Stimulated activated CD4-positive, alpha-beta T cell treated with anti-CD3 and anti-CD28 coated beads, TNF-alpha, amount 100 ng/mL, for 48 hours (primary cell): ENCODE measurements at places on chromosomes 5 and 9.

DNA sequence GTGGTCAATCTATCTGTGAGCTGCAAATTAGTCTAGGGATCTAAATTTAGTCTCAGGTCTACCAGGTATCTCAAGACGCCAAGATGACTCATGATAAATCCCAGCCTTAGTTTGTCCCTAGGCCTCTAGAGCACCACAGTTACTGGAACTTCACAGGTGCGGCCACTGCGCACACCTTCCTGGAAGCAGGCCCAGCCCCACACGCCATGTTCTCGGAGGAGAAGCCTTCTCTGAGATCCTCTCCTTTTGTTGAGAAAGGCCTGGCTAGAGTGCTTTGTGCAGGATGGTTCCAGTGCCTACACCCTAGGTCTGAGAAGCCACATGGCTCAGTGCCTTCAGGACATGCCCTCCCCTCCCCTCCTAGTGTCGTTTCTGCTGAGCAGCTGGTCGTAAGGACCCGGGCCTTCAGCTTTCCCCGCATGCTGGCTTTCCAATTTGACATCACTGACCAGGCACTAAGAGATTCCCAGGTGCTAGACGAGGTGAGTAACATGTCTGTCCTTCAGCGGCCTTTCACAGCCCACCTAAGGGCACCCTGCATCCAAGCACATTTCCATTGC is 51.9 kb downstream of the IPPK start:
- DNase-seq = no peak

GRCh38 chr9:73121375-73121935 is 30.2 kb upstream of the ANXA1 start:
- no peak for DNase-seq

- no peak for DNase-seq
Observed at GRCh38 chr5:50606179-50606578, 60.3 kb upstream of the PARP8 start.

DNA sequence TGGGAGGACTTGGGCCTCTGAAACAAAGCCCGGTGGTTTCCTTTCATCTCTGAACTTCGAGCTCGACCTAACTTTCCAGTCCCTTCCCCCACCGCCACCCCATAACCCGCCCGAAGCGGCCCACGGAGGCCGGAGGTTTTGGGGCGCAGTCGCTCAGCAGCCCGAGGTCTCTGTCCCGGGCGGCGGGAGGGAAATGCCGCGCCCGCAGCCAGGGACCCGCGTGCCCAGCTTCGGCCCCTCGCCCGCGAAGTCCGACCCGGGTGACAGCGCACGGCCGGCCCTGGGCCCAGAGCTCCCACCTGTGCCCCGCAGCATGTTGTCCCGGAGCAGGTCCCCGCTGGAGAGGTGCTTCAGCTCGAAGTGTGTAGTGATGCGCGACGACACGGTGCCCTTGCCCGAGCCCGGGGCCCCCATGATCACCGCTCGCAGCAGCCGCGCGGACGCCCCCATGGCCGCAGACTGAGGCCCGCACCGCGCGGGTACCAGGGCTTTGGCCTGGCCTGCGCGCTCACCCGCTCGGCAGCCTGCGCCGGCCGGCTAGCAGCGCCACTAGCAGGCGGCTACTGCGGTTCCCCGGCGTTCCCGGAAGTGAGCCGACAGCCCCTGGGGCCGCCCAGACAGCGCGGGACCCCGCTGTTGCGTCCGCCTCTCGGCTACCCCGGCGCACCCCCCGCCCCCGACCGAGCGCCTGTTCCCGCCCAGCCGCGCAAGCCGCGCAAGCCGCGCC is at the start of gene AK3:
TSS of gene AK3 (minus strand) at position 565 of the 727 bp plus-strand sequence. CDS start at position 450, 115 bp downstream.
- peak; percentile 71 for DNase-seq

DNA sequence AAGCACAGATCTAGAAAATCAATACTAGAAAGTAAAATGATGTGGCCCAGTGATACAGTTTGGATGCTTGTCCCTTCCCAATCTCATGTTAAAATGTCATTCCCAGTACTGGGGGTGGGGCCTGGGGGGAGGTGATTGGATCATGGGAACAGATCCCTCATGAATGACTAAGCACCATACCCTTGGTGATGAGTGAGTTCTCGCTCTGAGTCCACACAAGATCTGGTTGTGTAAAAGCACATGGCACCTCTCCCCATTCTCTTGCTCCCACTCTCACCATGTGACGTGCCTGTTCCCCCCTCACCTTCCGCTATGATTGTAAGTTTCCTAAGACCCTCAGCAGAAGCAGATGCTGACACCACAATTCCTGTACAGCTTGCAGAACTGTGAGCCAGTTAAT is 234.2 kb upstream of the CDH6 start:
- DNase-seq = no peak

DNA sequence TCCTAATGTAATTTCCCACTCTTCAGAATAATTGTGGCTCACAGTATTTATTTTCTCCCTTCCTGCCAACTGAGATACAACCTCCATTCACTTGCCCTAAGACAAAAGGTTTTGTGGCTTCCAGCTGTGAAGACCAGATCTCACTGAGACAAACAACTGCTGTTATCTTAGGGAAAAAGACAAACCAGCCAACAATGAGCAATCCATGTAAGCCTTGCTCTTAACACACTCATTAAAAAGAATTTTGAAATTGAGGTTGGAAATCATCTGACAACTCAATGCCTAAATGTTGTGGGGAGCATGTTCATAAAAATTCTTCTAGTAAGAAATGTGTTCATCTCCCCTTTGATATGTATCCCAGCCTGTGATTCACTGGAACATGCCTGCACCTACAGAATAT is 132.9 kb downstream of the ADAMTSL1 start:
- no peak for DNase-seq

DNA sequence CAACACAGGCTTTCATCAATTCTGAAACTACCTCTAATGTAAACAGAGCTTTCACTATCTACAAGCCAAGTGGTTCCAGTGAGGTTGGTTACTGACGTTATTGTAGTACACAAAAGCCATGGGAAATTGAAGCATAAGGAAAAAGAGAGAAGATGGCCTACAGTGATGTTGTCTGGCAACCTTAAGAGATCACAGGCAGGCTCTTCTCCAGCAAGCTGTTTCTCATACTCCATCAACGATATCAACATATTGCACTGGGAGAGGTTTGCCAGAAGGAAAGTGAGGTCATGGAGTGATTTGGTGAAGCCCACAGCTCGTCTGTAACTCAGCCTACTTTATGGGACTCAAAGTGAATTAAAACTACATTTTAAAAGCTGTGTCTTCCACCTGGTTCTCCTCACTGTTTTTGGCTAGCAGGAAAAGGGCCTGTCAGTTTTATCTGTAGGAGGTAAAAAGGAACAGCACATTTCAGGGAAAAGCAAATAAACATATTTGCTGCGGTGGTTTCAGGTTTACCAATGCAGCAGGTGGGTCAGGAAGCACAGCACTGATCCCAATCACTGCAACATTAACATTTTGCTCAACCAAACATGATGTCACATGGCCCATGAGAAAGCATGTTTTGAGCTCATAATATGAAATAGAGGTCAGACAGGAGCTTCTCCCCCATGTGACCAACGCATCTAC is 72.9 kb downstream of the ARSB start:
- no peak for DNase-seq

DNA sequence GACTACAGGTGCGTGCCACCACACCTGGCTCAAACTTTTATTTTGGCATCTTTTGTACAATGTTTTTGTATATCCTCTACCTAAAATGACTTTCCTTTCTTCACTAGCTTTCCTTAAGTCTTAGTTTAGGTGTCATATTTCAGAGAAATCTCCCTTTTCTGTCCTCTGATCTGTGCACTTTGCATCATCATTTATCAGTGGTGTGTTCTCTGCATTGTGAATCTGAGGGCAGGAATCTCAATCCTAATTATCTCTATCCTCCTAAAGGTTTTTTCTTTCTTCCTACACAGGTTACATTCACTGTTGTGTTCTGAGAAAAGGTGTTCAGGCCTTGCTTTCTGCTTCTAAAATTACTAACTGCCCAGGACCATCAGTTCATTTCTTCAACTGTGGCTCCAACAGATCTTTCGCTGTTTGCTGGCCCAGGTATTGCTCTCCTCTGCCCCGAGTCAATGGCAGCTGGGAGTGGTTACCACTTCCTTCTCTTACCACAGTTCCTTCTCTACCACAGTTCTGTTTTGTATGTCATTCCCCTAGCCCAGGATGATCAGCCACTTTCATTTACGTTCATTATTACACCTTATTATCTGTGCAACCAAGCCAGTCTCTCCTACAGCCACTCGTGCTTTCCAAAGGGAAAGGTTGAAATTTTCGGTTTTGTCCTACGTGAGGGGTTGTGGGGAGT is 14.0 kb downstream of the TGFBR1 start:
- no peak for DNase-seq

DNA sequence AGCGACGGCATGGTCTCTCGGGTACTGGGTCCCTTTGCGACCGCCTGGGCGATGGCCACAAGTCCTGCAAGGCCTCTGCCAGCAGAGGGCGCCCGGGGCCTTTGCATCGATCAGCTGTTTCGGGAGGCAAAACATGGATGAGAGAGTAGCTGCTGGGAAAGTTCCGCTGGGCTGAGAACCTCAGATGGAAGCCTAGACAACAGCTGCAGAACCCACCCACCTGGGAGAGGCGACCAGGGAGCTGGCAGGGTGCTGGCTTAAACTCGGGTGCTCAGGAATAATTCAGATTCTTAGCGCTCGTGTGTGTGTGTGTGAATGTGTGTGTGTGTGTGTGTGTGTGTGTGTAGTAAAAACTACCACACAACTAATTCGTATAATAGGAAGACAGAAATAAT is 50.0 kb downstream of the TRIM32 start:
- DNase-seq = peak; percentile 40

- no peak for DNase-seq
Observed at GRCh38 chr9:129415942-129416651, 204.8 kb downstream of the C9orf50 start.

GRCh38 chr5:168879331-168879730 is 300.2 kb upstream of the PANK3 start:
- no peak for DNase-seq

GRCh38 chr5:177995691-177996595 is at the start of gene PROP1:
PROP1 (minus strand) TSS chr5:177996242; CDS start chr5:177995933, 309 bp downstream.
- no peak for DNase-seq

GRCh38 chr5:125583321-125584139 is 837.1 kb upstream of the ZNF608 start:
- no peak for DNase-seq

GRCh38 chr9:93087971-93088655 is 7.9 kb upstream of the CARD19 start:
- DNase-seq = no peak

DNA sequence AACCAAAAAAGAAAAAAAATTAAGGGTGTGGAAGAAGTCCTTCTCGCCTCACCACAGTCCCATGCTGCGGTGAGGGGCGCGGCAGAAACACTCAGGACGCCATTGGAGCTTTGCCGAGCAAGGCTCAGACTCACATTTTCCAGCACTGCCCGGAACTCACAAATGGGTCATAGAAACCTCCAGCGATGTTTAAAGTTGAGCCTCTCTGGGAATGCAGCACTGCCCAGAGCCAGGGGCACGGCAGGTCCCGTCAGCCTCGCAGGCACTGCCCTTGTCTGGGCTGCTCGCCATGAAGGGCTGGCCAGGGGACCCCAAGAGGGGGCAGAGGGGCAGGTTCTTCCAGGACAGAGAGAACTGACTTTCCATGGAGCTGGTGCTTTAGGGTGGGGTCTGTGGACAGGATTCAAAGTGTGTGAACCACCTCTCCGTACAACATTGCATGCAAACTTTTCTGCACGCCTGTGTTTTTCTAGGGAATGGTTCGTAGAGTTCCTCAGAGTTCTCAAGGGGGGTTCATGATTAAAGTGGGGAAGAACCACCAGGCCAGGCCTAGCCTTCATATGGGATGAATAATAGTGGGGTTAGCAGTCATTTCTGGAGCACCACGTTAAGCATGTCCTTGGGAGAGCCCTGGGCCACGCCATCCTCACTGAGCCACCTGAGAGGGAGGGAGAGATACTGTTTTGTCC is 38.4 kb downstream of the PRRX2 start:
- DNase-seq = no peak

DNA sequence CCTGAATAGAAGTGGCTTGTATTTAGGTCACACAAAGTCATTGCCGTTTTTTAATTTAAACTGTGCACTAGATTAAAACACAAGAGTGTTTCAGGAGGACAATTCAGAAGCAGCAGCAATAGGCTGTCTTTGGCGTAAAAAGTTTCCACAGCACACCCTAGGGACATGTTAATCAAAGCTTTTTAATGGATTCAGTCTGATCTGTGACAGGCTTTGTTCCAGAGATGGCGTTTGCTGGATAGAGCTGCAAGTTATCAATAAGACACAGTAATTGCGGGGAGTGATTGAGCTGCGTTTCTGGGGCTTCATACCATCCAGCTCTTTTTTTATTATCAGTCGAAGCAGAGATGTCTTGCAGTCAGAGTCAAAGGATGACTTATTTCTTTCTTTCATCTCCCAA is 300.3 kb downstream of the ZNF608 start:
- DNase-seq = no peak

DNA sequence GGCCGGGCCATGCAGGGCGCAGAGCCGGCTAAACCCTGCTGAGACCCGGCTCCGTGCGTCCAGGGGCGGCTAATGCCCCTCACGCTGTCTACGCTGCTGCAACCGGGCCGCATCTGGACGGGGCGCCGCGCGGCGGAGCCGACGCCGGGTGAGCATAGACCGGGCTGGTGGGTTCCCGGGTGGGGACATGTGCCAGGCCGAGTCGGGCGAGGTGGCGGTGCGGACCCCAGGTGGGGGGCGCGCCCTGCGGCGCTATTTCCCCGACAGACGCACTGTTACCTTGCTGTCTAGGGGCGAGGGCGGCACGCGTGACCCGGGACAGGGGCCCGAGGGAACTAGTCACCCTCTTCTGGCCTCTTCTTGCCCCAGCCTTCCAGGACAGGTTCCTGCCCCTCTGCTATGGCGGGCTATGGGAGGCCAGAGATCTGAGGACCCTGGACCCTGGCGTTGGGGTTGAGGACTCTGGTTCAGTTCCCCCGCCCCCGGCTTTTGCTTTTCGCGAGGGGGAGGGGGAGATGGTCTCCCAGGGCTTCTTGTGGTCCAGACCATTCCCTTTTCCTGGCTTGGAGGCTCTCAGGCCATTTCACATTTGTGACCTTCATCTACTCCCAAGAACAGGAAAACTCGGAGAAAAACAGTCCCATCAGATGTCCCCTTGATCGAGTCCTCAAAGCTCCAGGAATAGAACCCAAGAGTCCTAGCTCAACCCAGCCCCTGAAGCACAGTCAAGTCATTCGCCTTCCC is 536 bp downstream of the SLC27A4 start:
- DNase-seq = no peak

DNA sequence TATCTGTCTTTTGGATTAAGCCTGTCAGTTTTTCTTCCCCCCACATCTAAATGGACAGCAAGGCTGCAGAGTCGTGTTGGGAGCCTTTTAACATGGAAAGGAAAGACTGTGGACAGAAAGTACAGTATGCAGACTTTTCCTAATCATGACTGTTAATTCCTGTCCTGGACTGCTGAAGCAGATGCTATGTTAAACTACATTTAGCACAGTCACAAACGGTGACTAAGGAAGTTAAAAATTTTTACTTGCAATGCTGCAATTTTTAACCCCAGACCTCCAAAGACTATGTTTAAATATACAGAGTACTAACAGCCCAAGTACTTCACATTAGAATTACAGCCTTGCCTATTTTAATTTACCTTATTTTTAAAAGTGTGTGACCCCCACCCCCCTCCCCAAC is 51.8 kb downstream of the ELAVL2 start:
- DNase-seq = no peak

GRCh38 chr9:120710110-120710981 is 3.9 kb downstream of the MEGF9 start:
- DNase-seq = no peak
